ENCODE measurements at places on chromosomes 5 and 9.

- no peak for DNase-seq
Observed at GRCh38 chr5:55535199-55535905, 588 bp upstream of the PLPP1 start.

GRCh38 chr5:106956187-106956586, 714.5 kb downstream of the EFNA5 start:
- DNase-seq = no peak

- DNase-seq = no peak
Observed at GRCh38 chr9:101527066-101527465, 6.6 kb upstream of the RNF20 start.

GRCh38 chr5:154970759-154971158, 29.9 kb downstream of the MRPL22 start:
- DNase-seq = no peak

DNA sequence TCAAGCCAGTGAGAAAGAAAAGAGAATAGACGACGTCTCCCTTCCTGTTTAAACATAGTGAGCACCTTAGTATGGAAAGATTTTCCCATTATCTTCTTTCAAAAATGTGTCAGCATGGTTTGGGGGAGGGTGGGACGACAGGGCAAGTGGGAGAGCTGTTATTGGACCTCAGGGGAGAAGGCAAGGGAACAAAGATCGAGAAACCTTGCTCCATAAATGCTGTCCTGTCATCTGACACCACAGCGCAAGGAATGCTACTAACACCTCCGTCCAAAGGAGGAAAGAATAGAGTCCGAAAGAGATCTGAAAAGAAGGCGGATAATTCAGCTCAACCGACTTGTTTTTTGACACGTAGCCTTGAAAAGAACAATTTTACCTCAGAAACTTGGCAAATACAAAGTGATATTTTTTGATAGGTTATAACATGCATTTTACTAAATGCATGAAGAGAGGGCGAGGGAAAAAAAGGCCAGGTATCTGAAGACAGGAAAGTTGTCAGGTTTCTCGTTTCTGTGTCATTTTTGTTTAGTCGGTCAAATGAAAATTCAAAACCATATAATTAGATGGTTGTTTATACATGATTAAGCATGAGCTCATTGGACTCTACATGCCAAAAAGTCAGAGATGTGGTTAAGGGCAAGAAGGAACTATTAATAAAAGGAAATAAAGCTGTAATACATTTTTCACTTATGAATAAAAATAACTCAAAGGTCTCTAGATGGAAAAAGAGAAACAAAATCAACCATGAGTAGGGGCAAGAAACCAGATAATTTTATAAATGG, 155.7 kb downstream of the GLIS3 start:
- no peak for DNase-seq

DNA sequence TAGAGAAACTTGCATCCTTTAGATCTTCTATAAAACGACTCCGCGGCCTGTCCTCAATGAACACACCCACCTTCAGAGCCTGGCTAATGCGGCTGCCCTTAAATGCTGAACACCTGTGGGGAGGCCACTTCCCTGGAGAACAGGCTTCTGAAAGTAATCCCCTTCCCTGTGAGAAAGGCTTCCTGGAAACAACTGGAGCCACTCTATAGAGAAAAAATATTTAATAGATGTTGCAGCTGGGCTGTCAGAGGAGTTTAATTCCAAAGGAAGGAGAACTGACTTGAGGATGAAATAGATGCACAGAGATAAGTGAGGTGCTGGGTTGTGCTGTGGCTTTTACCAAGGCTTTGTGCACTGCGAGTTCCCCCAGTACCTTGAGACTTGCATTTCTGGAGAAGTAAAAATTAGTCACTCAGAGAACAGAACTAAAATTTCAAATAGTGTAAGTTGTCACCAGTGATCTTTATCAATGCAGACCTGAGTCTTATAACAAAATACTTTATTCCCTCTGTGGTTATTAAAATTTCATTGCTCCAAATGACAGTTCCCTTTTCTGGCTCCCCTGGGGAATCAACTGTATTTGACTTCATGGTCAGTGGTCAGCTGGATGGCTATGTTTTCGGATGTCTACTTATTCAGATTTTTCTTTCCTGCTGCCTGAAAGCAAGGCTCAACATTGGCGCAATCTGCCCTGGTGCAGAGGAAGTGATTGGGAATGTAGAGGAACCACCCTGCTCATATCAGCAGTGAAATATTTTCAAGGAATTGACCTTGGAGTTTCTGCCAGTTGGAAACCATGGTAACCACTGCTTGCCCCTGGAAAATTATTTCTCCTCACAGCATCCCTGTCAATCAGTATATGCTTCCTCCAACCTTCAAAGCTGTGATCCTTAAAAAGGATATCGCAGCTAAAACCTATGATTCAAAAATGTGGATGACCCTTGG, 238.8 kb downstream of the SMARCA2 start:
- DNase-seq = no peak

- no peak for DNase-seq
Observed at GRCh38 chr5:33938507-33938796, 2.3 kb downstream of the RXFP3 start.

GRCh38 chr5:10538789-10539686, 24.8 kb upstream of the ANKRD33B start:
- no peak for DNase-seq

DNA sequence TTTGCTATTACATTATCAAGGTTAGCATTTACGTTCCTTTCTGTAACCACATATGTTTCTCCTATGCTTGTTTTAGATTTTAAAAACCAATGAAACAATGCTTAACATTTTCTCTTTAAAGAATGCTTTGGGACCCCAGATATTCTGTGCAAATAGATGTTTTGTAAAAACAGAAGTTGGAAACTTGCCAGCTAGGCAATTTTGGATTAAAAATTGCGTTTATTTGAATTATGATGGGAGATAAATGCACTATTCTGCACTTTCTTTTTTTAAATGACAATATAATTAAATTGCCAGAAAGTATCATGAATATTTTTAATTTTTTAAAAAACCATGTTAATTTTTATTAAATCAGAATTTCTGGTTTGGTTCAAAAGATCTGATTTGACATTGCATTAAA, 81.6 kb downstream of the MACIR start:
- DNase-seq = no peak

- DNase-seq = no peak
Observed at GRCh38 chr9:12916042-12916441, 141.2 kb downstream of the LURAP1L start.

- DNase-seq = no peak
Observed at GRCh38 chr5:125719681-125720347, 703.4 kb upstream of the GRAMD2B start.

DNA sequence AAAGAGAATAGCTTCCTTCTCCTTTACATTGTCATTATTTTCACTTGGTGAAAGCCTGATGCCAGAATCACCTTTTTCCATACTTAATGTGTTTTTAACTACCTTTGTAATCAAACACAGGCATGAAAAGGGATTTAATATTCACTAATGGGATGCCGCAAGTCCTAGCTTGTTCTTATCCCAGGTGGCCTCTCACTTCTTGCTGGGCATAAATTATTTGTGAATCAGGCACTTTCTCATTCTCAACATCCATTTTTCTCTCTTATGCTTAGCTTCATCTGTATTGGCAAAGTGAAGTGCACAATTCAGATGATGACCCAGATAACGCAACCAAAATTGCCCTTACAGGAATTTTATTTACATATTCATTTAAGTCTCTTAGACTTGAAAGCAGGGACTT, 10.9 kb downstream of the ACTL7B start:
- no peak for DNase-seq

DNA sequence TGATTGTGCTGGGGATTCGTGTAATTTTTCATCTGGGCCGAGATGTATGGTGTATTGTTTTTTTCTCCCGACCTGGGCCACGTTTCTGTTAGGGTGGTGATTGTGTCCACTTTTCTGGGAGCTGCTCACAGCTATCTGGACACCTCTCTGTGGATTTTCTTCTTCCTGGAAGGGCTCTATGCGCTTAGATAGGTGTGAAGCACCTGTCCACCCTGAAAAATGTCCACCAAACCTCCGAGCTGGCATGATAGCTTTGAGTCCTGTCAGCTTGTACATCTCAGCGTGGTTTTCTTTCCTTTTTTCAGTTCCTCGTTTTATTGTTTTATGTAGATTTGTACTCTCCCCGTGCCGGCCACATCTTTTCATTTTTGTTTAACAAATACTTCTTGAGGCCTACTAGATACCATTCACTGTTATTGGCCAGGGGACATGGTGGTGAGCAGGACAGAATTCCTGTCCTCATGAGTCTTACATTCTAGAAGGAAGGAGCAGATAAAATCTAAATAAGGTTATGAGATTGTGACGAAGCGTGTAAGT, 1.1 kb downstream of the UGCG start:
- no peak for DNase-seq

- DNase-seq = no peak
Observed at GRCh38 chr5:10854506-10855277, 93.7 kb upstream of the DAP start.

GRCh38 chr5:56803894-56804293, 11.5 kb upstream of the MAP3K1 start:
- DNase-seq = no peak

DNA sequence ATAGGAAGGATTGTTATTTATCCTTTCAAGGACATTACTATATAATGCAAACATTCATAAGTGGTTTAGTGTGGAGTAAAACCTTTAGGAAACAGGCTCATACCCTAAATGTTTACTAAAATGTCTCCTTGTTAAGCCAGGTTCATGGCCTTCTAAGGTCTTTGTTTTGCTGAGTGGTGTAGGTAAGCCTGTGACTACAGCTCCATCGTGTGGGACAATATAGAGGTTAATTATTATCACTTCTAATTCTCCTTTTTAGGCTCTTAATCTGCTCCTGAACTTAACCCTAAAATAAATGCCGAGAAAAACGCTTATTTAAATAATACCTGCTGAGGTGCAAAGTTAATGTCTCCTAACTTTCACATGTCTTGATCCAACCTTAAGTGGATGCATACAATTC, 43.8 kb downstream of the SPINK5 start:
- no peak for DNase-seq

DNA sequence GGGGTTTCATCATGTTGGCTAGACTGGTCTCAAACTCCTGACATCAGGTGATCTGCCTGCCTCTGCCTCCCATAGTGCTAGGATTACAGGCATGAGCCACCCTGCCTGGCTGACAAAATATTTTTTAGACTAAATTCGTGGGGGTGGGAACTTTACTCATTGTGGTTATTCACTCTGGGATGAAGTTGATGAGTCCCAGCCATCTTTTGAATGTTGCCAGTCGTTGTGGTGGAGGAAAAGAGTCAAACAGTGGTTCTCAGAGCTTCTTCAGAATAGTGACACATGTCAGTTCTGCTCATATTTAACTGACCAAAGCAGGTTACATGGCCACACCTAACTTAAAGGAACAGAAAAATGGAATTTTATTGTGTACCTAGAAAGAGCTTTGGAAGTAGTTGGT, 6.9 kb downstream of the SREK1 start:
- DNase-seq = no peak

- DNase-seq = no peak
Observed at GRCh38 chr5:92885950-92886349, 695.1 kb downstream of the NR2F1-AS1 start.

DNA sequence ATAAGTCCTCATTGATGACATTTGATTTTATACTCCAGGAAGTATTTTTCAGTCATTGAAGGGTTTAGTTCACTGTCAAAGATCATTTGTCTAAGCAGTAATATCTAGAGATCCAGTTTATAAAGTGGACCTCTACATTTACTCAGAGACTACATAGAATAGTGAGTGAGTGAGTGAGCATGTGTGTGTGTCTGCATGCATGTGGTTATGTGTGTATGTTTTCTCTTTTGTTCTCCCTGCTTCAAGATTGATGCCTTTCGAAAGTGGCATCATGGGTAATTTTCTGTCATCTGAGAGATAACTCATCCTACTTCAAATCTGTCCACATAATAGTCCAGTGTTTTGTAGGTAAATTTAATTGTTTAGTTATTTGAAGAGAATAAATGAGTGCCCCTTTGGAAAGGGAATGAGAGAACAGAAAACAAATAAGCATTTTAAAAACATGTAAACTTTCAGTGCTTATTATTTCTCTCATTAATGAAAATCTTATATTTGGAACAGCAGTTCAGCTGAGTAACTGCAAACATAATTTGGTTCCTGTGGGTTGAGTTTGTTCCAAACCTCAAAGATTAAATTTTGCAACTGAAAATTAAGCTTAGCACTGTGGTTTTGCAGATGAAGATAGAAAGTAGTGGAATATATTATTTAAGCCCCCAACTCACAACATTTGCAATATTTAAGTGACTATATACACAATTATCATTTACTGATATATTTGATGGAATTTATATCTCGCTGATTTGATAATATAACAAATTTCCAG, 1295.1 kb upstream of the C9orf72 start:
- DNase-seq = no peak

- no peak for DNase-seq
Observed at GRCh38 chr5:158116965-158117364, 258.0 kb upstream of the CLINT1 start.

- no peak for DNase-seq
Observed at GRCh38 chr9:136823136-136824046, 15.6 kb downstream of the RABL6 start.

DNA sequence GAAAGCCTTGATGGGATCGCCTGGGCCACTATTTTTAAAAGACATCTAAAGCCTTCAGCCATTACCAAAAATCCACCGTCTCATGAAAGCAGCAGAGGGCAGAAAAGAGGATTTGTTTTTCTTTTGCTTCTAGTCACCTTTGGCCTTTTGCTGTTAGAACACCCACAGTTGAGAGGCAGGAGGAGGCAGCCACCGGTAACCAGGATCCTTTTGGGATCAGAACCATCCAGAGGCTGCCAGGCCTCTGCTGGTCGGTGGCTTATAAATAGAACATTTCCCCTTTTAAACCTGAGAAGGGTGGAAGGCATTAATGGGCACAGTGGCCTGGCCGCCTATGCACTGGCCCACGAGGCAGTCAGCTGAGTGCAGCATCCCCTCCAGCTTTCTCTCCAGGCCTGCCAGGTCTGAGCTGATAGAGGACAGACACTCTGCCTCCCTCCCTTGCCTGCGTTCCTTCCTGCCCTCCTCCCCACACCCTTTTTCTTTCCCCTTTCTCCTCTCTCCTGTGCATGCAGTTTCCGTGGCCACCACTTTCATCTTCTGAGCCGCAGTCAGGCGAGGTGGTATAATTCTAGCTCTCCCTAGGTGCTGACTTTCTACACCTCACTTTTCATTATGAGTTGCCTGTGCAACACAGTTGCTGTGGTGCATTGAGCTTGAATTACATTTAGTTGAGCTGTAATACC, 253.4 kb downstream of the ARHGAP26 start:
- DNase-seq = no peak

GRCh38 chr5:469752-470483, 26.9 kb downstream of the EXOC3 start:
- no peak for DNase-seq

GRCh38 chr5:56207537-56207936, 25.6 kb downstream of the ANKRD55 start:
- no peak for DNase-seq

DNA sequence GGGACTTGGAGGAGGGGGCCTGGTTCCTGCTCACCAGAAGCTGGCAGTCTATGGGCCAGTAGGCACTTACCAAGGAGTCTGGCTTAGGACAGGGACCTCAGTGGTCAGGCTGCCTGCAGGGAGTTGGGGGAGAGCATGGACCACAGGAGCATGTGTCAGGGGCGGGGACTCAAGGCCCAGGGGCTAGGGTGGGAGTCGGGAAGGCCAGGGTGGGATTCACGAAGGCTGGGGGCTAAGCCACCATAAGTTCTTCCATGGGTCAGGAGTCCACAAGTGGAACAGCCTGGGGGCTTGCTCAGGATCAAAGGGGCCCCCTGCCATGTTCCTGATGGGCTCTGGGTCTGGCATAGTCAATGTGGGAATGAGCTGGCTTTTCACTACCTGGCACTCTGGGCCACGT, 11.5 kb upstream of the SLC25A48 start:
- DNase-seq = no peak

- DNase-seq = peak; percentile 31
Observed at GRCh38 chr5:71782771-71783770, 64.0 kb downstream of the CARTPT start.
